Skin of body (tissue), 3 donors: ENCODE measurements at places on chromosomes 7 and 10. TPM values are rescaled to one million over a fixed set of nuclear protein-coding genes. Genes with fewer than 3 reads are reported as not detected.
A peak's percentile ranks its signal among the peaks of the same experiment; 100 is the strongest.

- no peak for DNase-seq
Measured at GRCh38 chr7:6057316-6058129, 26.3 kb downstream of the ANKRD61 start.

DNA sequence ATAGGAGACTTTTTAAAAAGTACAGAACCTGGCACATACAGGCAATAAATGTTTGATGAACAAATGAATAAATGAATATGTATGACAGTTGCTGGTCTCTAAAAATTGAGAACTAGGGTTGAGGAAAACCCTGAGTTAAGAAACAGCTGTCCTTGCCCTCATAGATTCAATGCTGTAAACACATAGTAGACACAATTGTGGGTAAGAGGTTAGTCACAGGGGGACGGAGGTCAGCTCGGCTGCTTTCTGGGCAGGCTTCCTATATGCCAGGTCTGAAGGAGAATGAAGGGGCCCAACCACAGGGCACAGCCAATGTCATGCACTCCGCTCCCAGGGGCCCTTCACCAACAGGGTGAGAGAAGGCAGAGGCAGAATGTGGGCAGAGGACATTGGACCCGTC is 143.3 kb upstream of the RSU1 start:
- no peak for DNase-seq

The MCM10 gene
- 5.8 TPM for total RNA-seq

DNA sequence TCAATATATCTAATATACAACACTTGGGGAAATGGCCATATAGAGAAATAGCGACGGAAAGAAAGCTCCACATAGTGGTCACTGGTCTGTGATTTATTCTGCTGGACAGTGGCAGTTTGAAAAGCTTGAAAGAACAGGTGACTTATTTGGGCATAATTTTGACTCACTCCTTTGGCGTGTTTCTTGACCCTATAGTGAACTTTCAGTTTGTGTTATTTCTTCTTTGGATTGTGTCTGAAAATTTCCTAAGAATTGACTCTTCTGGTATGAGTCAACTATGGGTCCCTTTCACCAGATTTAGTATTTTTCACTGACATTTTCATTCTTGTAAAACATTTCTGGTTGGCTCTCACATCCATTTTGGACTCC is 25.8 kb upstream of the IMMP2L start:
- no peak for DNase-seq

DNA sequence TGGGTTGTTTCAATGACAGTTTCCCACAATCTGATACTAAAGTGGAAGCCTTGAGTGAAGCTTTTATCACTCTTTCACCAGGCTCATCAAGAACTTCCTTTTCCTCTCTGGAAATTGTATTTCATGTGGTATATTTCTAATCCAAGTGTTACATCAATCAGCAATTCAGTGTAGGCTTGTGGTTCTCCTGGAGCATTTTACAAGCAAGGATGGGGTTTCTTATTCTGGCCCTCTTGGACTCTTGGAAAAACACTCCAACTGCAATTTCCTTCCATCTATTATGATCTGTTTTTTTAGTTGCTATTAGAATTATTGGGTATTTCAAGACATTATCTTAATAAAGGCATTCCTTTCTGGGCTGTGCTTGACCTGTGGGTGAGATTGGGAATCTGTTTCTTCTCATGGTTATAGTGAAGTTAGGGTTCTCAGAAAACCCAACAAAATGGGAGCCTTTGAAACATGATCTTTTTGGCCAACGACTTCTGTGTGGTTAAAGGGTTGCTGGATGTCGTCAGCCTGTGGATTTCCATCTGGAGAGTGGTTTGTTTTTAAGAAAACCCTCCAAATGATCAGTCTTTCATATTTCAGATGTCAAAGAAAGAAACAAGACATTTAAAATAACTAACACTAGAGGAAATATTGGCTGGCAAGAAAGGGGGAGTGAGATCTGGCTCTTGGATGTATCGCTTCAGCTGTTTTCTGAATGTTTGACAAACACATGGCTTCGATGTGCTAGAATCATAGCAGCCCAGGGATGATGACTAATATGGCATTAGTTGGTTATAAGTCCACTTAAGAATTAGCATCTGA is 540.2 kb downstream of the LRMDA start:
- peak; percentile 92 for DNase-seq

The SUN3 gene
- not detected for total RNA-seq

DNA sequence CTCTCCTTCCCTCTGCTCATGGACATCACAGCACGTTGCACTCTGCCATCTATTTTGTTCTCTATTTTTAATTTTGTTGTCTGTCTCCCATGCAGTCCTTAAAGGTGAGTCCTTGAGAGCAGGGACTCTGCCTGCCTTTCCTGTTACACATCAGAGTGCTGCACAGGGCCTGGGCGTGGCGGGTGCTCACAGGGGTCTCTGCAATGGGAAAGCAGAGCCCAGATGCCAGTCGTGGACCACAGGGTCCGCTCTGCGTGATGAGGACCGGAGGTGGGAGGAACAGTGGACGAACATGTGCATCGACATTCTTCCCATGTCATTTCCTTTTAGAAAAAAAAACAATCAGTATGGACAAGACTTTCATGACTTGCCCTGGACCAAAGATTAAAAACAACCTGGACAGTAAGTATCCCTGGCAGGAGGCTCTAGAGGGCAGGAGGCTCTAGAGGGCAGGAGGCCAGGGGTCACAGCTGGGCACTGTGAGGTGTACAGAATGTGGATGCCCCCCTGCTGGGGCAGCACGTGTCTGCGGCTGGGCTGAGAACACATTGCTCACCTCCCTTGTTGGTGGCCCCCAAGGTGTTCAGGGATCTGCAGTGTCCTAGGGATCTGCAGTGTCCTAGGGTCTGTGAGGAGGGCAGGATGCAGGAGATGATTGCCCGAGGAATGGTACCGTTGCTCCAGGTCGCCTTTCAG is 29.6 kb upstream of the ZNF488 start:
- DNase-seq: no peak

The AEBP1 gene
- total RNA-seq: 56.3 TPM

GRCh38 chr7:74454021-74454924 is 567 bp downstream of the GTF2IRD1 start:
- no peak for DNase-seq

- DNase-seq: no peak
Measured at GRCh38 chr7:142445019-142445686, 187.3 kb upstream of the PRSS58 start.

- peak; percentile 9 for DNase-seq
Measured at GRCh38 chr10:104209575-104210198, 22.5 kb downstream of the CFAP43 start.

DNA sequence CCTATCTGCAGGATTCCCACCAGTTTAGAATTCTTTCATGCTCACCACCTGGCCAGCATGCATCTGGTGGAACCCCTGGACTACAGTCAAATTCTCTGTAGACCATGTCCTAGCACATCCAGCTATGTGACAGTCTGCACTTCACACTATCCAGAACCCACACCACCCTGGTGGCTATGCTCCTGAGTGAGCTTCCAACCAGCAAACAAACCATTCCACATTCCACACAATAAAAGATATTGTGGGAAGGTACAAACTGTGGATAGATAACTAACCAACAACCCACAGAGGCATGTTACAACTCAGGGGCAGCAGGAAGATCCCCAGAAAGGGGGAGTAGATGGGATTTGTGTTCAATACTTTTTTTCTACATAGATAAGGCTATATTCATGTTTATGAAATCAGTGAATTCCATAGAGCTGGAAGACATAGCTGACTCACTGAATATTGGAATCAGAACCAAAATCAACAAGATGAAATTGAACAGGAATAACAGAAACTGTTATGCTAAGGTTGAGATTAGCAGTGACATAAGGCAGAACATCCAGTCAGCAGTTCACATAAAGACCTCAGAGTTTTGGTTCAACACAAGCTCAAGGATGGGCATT is 72.5 kb downstream of the LRRC17 start:
- no peak for DNase-seq

The ZWINT gene
- total RNA-seq: 18.6 TPM

The SPDYE8 gene
- 0.10 TPM for total RNA-seq

DNA sequence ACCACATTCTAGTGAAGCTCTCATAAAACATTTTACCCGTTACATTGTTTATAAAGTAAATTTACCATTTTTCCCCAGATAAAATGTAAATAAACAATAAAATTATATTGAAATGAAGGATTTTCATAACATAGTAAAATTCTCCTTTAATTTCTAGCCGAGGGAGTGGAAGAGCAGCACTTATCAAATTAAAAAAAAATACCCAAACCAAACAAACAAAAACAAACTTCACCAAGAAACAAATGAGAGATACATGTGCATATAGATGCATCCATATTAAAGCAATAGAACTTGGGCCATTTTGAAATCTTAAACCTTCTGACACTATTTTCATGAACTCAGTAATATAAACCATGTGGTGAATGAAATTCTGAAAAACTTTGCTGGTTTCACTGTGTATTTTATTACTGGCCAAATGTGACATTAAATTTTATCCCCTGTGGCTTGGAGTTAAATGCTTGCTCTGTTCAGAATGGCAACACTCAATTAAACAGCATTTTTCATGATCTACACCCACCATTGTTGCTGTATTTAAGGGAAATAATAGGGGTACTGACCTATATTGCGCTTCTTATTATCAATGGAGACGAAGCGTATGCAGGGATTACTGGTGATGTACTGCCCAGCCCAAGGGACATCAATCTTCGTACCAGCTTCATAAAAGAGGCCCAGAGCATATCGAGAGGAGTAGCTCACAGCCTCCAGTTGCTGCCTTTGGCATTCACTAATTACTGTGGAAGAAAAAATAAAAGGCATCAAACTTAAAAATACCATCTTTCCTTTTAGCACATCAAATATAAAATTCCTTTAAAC is 220.9 kb downstream of the RNLS start:
- no peak for DNase-seq

The BAG3 gene
- 11.6 TPM for total RNA-seq

DNA sequence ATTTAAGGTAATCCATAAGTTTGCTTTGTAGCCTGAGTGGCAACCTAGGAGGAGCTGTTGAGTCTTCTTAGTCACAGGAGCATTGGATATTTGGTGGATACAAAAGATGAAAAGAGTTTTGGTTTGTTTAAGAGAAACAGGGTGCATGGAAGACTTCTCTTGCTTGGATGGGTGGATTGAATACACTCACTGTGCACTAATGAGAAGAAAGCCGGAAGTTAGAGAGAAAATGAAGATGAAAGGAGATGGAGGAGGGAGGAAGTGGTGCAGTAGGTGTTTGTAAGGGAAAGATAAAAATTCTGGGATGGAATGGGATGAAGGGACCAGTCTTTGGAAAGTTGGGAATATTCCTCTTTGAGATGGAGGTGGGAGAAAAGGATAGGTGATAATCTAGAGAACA is 7.7 kb downstream of the MDFIC start:
- DNase-seq: no peak

- DNase-seq: no peak
Measured at GRCh38 chr10:25049966-25050365, 33.6 kb downstream of the THNSL1 start.

GRCh38 chr7:150958062-150958552 is 20.0 kb downstream of the KCNH2 start:
- DNase-seq: no peak

DNA sequence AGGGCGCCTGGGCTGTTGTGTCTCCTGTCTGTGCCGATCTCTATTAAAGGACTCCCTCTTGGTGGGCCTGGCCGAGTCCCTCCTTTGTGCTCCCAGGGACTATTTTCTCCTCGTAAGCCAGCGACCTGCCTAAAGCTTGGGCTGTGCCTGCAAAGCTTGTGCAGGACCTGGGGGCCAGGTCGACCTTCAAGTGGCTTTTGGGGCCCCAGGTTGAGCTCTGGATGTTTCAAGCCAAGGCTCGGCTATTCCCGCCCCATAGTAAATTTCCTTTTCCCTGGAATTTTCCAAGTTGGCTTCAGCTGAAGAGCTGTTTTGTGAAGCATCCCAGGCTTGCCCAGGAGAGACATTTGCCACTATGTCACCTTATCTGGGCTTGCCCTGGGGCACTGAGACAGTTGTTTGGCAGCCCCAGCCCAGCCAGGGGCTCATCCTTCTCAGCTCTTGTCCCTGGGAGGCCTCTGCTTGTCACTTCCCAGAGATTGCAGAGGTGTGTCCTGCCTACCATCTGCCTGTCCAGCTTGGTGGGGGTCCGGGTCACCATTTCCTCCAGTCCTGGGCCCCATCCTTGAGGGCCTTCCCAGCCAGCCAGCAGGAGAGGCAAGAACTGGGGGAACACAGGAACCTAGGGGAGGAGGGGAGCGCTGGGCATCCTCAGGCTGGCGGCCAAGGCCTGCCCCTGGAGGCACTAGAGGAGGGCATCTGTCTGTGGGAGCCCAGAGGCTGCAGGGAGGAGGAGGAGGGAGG is 20.2 kb downstream of the ZMIZ2 start:
- no peak for DNase-seq

GRCh38 chr7:132655131-132655727 is 79.0 kb upstream of the PLXNA4 start:
- DNase-seq: peak; percentile 5

GRCh38 chr10:123909866-123910265 is 18.3 kb upstream of the CPXM2 start:
- no peak for DNase-seq

The NACAD gene
- 1.4 TPM for total RNA-seq

- no peak for DNase-seq
Measured at GRCh38 chr7:22598318-22598920, 98.4 kb upstream of the STEAP1B start.

GRCh38 chr7:139635526-139636302 is 112.2 kb downstream of the CLEC2L start:
- DNase-seq: no peak

DNA sequence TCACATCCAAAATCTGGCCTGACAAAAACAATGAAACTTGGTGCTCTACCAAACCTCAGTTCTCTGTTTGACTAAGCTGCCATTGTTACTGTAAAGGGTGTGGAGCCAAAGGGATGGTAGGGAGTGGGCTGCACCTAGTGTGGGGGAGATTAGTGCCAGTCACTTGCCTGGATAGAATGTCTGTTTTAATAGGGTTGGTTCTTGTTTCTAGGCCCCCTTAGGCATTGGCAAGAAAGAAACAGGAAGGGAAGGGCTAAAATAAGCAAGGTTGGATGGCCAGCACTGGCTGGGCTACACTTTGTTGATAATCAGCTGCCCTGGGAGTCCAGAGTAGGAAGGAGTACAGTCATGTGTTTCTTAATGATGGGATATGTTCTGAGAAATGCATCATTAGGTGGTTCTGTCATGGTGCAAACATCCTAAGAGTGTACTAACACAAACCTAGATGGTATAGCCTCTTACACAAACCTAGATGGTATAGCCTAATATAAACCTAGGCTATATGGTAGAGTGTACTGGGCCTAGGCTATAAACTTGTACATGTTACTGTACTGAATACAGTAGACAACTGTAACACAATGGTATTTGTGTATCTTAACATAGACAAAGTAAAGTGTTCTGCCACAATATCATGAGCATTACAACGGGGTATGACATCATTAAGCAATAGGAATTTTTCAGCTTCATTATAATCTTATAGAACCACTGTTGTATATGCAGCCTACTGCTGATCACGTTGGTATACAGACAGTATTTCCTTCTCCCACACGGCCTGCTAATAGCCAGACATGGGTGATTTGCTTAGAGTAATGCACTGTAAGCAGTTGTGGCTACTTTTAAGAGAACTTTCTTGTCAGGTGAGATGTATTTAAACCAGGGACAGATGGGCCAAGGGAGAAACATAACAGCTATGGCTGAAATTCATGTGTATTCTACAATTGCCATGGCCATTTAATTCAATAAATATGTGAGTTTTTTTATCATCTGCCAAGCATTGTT is 15.4 kb downstream of the BBIP1 start:
- no peak for DNase-seq

The GPR146 gene
- 9.3 TPM for total RNA-seq
